CD4-positive, alpha-beta memory T cell (primary cell): ENCODE measurements at places on chromosomes 16 and 17.

DNA sequence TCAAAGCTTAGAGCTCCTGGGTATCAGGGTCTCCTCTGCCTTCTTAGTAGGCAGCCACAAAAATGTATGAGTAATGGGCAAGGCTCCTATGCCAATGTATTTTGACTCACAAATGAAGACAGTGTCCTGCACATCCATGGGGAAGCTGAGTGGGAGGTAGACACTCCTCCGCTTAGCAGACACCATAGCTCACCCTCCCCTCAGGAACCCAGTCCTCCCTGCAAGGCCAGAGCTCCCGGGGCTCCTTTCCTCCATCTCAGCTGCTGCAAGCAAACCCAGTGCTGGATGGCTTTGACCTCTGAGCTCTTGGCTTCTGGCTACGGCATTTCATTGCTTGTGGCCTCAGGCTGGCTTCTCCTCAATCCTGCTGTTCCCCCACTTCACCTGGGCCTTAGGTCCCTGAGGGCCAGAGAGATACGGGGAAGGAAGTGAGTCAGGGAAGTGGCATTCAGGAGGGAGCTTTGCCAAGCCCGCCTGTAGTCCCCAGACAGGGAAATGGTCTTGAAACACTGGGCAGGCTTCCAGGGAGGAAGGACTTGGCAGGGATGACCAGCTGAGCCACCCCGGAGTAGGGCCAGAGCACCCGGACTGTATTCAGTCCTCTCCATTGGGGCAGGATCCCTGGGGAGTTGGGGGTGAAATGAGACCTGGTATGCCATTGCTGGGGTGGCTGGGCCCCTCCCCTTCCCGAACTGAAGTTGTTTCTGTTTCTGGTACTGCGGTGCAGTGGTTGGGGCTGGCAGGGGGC, 4.5 kb downstream of the ABCC3 start:
- peaks cover 16% of the 10 kb centered on the region for H3K27me3 ChIP-seq
- H3K4me3 ChIP-seq: no peak overlapping the region
- peaks cover 4% of the 10 kb centered on the region for H3K4me1 ChIP-seq
- DNase-seq: no peak
- no peak overlapping the region for H3K27ac ChIP-seq

DNA sequence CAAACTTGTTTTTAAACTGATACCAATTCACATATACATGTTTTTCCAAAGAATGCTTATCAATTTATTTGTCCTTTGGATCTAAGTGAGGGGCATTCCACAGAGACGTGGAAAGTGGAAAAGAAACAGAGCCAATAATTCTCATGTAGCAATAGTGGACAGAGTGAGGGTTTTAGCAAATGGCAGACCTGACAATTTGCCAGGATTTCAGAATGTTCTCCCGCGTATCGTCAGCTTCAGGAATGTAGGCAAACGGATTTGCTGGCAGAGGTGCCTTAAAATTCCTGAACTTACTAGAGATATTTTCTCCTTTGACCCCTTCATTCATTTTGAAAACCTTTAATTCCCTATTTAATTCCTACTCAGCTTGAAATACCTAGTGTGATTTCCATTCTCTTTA, 193.4 kb upstream of the CPHXL start:
- H3K27ac ChIP-seq: no peak overlapping the region
- no peaks in the 10 kb centered on the region for H3K4me1 ChIP-seq
- H3K4me3 ChIP-seq: no peak overlapping the region
- no peaks in the 10 kb centered on the region for H3K36me3 ChIP-seq
- no peak for DNase-seq

- DNase-seq: no peak
- no peaks in the 10 kb centered on the region for H3K27me3 ChIP-seq
- H3K4me1 ChIP-seq: no peaks in the 10 kb centered on the region
These were observed 40.3 kb downstream of the PKD1 start for GRCh38 chr16:2095315-2095853.

- DNase-seq: no peak
- peaks cover 29% of the 10 kb centered on the region for H3K36me3 ChIP-seq
- peaks cover 8% of the 10 kb centered on the region for H3K4me1 ChIP-seq
- no peak overlapping the region for H3K4me3 ChIP-seq
- no peaks in the 10 kb centered on the region for H3K27me3 ChIP-seq
- no peak overlapping the region for H3K27ac ChIP-seq
These were observed 5.7 kb downstream of the CFAP119 start for GRCh38 chr16:30755955-30756780.

DNA sequence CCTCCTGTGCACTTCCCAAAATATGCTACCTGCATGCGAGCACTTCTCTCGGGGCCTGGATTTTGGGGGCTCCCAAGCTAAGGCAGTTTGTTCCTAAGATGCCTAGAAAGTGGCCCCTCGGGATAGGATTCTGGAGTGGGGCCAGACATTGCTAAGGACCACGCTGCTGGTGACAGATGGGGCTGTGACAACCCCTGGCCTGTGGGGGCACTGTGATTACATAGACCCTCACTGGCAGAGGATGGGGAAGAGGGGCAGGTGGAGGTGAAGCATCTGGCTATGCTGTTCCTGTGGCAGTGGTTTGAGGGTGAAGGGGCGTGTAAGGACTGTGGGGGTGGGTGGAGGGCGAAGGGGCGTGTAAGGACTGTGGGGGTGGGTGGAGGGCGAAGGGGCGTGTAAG, 128.4 kb downstream of the ENGASE start:
- no peak overlapping the region for H3K27ac ChIP-seq
- H3K4me1 ChIP-seq: no peaks in the 10 kb centered on the region
- no peak overlapping the region for H3K4me3 ChIP-seq

- DNase-seq: peak; percentile 42
- peaks cover 5% of the 10 kb centered on the region for H3K4me1 ChIP-seq
- H3K27ac ChIP-seq: no peak overlapping the region
- peaks cover 4% of the 10 kb centered on the region for H3K36me3 ChIP-seq
These were observed 5.3 kb downstream of the DOC2A start for GRCh38 chr16:30005341-30006094.

GRCh38 chr16:1916640-1916990, 1.6 kb downstream of the HS3ST6 start:
- no peak for DNase-seq
- no peak overlapping the region for H3K27ac ChIP-seq
- H3K4me1 ChIP-seq: no peaks in the 10 kb centered on the region
- H3K27me3 ChIP-seq: peaks cover 10% of the 10 kb centered on the region

GRCh38 chr17:51699303-51699702, 439.0 kb downstream of the UTP18 start:
- no peak overlapping the region for H3K4me3 ChIP-seq
- DNase-seq: no peak
- no peaks in the 10 kb centered on the region for H3K4me1 ChIP-seq
- H3K27ac ChIP-seq: no peak overlapping the region

GRCh38 chr17:49255125-49255524, 24.5 kb upstream of the PHOSPHO1 start:
- H3K27ac ChIP-seq: no peak overlapping the region
- H3K27me3 ChIP-seq: no peaks in the 10 kb centered on the region
- H3K4me1 ChIP-seq: peaks cover 6% of the 10 kb centered on the region
- DNase-seq: no peak

GRCh38 chr17:44556166-44556831, 985 bp upstream of the FZD2 start:
- no peaks in the 10 kb centered on the region for H3K27me3 ChIP-seq
- peak; percentile 9 for DNase-seq
- no peak overlapping the region for H3K27ac ChIP-seq
- no peaks in the 10 kb centered on the region for H3K36me3 ChIP-seq

GRCh38 chr17:78013683-78014467, 55.4 kb downstream of the TNRC6C start:
- H3K27ac ChIP-seq: no peak overlapping the region
- peak; percentile 60 for DNase-seq
- H3K36me3 ChIP-seq: peaks cover 5% of the 10 kb centered on the region
- no peak overlapping the region for H3K4me3 ChIP-seq
- no peaks in the 10 kb centered on the region for H3K27me3 ChIP-seq
